Activated gamma-delta T cell treated with anti-CD3 and anti-CD28 coated beads, Interleukin-2, amount 50 U/mL, for 16 hours (primary cell): ENCODE measurements at places on chromosomes 3 and 15.

- no peak for DNase-seq
Observed at GRCh38 chr3:70615286-70615685, 302.8 kb upstream of the MDFIC2 start.

GRCh38 chr3:163043074-163043473 lies 1546.5 kb downstream of the OTOL1 start:
- DNase-seq, result no peak

GRCh38 chr3:190345027-190345821 lies 23.0 kb upstream of the CLDN1 start:
- no peak for DNase-seq

GRCh38 chr3:111809186-111809585 lies 49.9 kb upstream of the PHLDB2 start:
- no peak for DNase-seq

DNA sequence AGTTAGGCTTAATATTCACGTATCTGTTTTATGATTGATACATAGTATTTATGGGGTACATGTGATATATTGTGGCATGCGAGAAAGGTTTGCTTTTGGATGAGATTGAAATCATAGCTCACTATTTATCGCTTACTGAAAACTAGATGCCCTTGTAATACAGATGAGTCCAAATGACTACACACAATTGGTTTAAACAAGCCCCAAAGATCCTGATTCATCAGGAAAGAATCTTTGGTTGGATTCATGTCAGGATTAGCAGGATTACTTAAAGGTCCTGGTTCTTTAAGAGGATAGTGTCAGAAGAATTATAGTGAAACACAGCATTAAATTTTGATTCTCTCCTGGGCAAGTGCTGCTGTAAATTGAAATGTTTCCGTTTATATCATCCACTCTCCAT lies 18.6 kb upstream of the AADAC start:
- no peak for DNase-seq

- no peak for DNase-seq
Observed at GRCh38 chr3:121295452-121295851, 250.3 kb downstream of the POLQ start.

- DNase-seq, result no peak
Observed at GRCh38 chr3:120652281-120652680, 29.8 kb downstream of the HGD start.

- DNase-seq, result no peak
Observed at GRCh38 chr15:60535265-60535664, 56.3 kb upstream of the ICE2 start.

- DNase-seq, result no peak
Observed at GRCh38 chr3:129890891-129891290, 2.6 kb downstream of the TMCC1 start.

DNA sequence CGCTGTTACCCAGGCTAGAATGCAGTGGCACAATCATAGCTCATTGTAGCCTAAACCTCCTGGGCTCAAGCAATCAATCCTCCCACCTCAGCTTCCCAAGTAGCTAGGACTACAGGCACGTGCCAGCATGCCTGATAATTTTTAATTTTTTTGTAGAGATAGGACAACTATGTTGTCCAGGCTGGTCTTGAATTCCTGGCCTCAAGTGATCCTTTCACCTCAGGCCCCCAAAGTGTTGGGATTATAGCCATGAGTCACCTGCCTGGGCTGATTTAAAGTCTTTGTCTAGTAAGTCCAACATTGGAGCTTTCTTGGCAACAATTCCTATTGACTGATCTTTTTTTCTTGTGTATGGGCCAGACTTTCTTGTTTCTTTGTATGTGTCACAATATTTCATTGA lies 28.1 kb downstream of the SPINK8 start:
- DNase-seq, result no peak

DNA sequence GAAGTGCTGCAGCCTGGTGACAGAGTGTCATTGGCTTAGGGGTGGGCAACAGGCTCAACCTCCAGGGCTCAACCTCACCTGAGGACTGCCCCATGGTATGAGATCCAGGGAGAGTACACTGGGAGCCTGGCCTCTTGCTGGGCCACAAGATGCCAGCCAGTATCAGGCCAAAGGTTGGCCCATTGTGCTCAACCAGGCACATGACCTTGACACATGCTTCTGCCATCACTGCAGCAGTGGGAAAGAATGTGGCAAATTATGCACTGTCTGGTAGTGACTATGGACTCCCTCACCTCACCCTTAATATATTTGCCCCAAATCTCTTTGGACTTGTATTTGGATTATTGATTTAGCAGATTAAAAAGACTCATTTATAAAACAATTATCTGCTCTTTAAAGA lies 233.9 kb upstream of the GOLGA6L4 start:
- DNase-seq, result no peak
